Naive B cell (primary cell): ENCODE measurements at places on chromosomes 3 and 15. TPM values are rescaled to one million over a fixed set of nuclear protein-coding genes. Genes with fewer than 3 reads are reported as not detected.

The TRH gene
- not detected for polyA plus RNA-seq

DNA sequence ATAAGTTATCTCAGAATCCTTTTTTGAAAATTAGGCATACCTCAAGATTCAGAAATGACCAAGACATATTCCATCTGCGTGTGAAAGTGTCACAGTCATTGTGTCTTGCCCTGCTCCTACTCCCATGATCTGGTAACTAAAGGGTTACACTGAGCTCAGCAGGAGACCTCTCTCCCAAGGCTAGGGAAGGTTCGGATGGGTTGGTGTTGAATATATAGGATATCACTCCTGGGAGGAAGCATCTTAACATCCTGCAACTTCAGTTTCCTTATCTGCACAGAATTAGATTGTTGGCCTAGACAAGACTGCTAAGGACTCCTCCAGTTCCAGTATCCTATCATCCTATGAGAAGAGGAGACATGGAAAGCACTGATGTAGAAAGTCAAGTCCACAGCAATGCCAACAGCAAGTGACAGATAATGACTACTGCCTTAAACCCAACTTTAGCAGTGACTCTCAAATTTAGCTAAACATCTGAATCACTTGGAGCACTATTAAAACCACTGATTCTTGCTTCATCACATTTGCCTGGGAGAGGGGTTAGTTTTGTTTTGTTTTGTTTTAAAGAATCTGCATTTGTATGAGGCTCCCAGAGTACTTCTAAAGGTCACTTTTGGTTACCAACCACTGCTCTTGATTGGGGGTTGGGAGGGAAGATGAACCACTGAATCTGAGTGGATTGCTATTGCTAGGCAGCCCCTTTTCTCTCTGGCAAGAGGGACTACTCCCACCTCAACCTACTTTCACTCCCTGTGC lies 9.7 kb downstream of the ADAMTS9 start:
- no peak for DNase-seq

DNA sequence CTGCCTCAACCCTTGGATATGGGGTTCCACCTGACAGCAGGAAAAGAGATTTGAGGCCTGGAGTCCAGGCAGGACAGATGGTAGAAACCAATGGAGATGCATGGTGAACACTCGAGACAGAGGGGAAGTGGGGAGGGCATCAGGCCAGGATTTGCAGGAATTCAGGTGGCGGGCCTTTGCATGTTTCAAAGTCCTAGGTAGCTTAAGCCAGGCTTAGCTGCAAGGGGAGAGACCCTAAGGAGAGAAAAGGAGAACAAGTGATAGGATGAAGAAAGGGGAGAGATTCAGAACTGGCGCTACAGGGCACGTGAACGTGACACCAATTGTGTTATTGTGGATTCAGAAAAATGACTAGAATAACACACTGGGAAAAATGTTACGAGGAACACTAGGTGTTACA lies 182.6 kb downstream of the PDZRN3 start:
- DNase-seq = no peak

DNA sequence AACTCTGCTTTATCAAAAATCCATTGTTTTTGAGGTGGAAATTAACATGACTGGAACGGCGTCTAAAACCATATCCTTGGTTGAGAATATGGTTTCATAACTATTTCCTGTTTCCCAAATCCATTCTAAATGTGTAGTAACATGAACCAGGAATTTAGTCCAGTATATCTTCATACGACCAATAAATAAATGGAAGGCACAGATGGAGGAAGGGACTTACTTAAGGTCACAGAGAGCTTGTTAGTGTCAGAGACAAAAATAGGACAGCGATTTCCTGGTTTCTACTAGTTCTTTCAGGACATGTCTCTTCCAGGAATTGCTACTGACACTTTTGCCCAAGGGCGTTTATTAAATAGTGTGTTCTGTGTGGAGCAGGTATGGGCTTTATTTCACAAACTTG lies 41.2 kb downstream of the HES1 start:
- DNase-seq = no peak

- DNase-seq = no peak
Measured at GRCh38 chr3:116135457-116136085, 309.7 kb downstream of the LSAMP start.

GRCh38 chr15:29433050-29433318 lies 163.4 kb upstream of the NSMCE3 start:
- no peak for DNase-seq

- no peak for DNase-seq
Measured at GRCh38 chr15:72958634-72959033, 93.6 kb upstream of the NEO1 start.

GRCh38 chr15:69357773-69358771 lies 56.1 kb upstream of the KIF23 start:
- no peak for DNase-seq

DNA sequence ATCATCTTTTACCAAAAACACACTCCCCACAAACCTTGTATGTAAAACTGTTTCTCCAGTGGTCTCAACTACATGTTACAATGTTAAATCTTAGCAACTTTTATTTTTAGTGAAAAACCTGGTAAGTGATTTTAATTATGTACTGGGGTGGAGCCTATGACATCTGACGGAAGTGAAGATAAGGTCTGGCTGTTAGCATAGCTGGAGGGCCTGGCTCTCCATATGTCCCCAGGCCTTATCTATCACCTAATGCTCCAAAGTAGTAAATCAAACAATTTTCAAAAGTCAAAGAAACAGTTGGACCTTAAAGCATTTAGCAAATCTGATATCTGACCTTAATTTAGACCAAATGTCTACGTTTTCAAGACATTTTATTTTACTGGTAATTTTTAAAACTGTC lies 173.6 kb upstream of the SMAD3 start:
- DNase-seq = no peak

DNA sequence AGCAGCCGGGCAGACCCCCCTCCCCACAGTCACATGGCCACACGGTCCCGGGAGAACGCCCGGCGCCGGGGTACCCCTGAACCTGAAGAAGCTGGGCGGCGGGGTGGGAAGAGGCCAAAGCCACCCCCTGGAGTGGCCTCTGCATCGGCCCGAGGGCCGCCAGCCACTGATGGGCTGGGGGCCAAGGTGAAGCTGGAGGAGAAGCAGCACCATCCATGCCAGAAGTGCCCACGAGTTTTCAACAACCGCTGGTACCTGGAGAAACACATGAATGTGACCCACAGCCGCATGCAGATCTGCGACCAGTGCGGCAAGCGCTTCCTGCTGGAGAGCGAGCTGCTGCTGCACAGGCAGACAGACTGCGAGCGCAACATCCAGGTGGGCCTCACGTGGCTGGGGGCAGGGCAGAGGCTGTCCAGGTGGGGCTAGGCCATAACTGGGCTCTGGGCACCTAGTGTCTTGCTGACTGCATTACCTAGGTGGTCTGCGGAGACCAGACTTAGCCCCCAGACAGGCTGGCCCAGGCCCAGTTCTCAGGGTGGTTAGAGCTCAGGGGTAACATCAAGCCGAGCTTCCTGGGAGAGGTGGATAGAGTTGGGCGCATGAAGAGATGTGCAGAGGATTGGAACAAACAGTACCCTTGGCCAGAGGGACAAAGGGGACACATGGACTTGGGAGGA lies 6.1 kb downstream of the ZBTB47 start:
- no peak for DNase-seq
